Subcutaneous adipose tissue (tissue), 4 donors: ENCODE measurements at places on chromosomes 11 and 22. TPM values are rescaled to one million over a fixed set of nuclear protein-coding genes. Genes with fewer than 3 reads are reported as not detected.

The MEI1 gene
- total RNA-seq: 13.6 TPM

The TMEM132A gene
- 0.51 TPM for total RNA-seq

The RGL4 gene
- not detected for total RNA-seq

The PGA5 gene
- 11.7 TPM for total RNA-seq

The SLC22A12 gene
- total RNA-seq: not detected

The MFRP gene
- total RNA-seq: not detected

The TCIRG1 gene
- 138 TPM for total RNA-seq

The GAS2L1 gene
- total RNA-seq: 9.1 TPM

The SH3BP1 gene
- 10.1 TPM for total RNA-seq

The POTEH gene
- total RNA-seq: not detected

The PNPLA3 gene
- 2.3 TPM for total RNA-seq

The HTATIP2 gene
- 42.6 TPM for total RNA-seq

The TRMU gene
- 31.7 TPM for total RNA-seq

The COMMD9 gene
- total RNA-seq: 48.9 TPM

The BTG4 gene
- total RNA-seq: not detected

The ARVCF gene
- 11.0 TPM for total RNA-seq

The SMCO4 gene
- total RNA-seq: 7.9 TPM

The HEPN1 gene
- not detected for total RNA-seq

The ACER3 gene
- 39.4 TPM for total RNA-seq

The MRGPRX4 gene
- not detected for total RNA-seq

The APOBEC3A gene
- not detected for total RNA-seq

The OR52N2 gene
- not detected for total RNA-seq

The C11orf65 gene
- total RNA-seq: 1.5 TPM

The TST gene
- 141 TPM for total RNA-seq

The TXNRD2 gene
- 11.1 TPM for total RNA-seq

The ZNF70 gene
- 2.9 TPM for total RNA-seq

The LRRN4CL gene
- total RNA-seq: 17.3 TPM

The CDC45 gene
- not detected for total RNA-seq

The ARHGAP42 gene
- 31.1 TPM for total RNA-seq

The ESAM gene
- total RNA-seq: 56.6 TPM

The TRIM22 gene
- 62.8 TPM for total RNA-seq

The SUSD2 gene
- 2.4 TPM for total RNA-seq

The TOMM22 gene
- 26.6 TPM for total RNA-seq

The MYH9 gene
- 410 TPM for total RNA-seq

The C11orf86 gene
- total RNA-seq: not detected

The CHRDL2 gene
- total RNA-seq: not detected

The CDON gene
- total RNA-seq: 16.7 TPM

The FAM181B gene
- total RNA-seq: 0.19 TPM

The POU2AF2 gene
- not detected for total RNA-seq

The SCO2 gene
- 9.5 TPM for total RNA-seq

The EEF1G gene
- total RNA-seq: 1,310 TPM

The FOLH1 gene
- total RNA-seq: not detected

The TRPM5 gene
- total RNA-seq: not detected

The SMIM35 gene
- not detected for total RNA-seq

The HEPHL1 gene
- total RNA-seq: not detected

The MRGPRF gene
- 9.5 TPM for total RNA-seq

The MMP12 gene
- total RNA-seq: not detected
